ENCODE measurements at places on chromosomes 7 and 10.

GRCh38 chr10:526651-527312, 162.7 kb downstream of the DIP2C start:
- H3K4me1 ChIP-seq: peaks cover 1% of the 10 kb centered on the region
- no peak overlapping the region for H3K4me3 ChIP-seq
- H3K27ac ChIP-seq: no peak overlapping the region
- DNase-seq: no peak
- no peaks in the 10 kb centered on the region for H3K27me3 ChIP-seq

DNA sequence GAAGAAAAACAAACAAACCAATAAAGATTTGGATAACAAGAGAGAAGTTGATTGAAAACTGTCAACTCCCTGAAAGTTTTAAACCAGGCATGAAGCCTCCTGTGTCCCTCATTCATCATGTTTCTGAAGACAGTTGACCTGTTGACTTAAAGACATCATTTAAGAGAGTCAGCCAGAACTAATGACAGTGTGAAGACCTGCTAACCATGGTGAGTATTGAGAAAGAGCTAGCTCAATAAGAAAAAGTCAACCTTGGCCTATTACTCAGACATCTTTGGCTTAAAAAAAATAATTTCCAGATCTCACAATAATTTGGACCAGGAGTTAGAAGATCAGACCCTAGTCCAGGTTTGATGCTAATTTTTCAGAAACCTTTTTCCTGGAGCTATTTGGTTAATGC, 45.3 kb upstream of the ANKRD1 start:
- H3K27ac ChIP-seq: no peak overlapping the region
- no peak overlapping the region for H3K4me3 ChIP-seq
- no peaks in the 10 kb centered on the region for H3K36me3 ChIP-seq
- no peak for DNase-seq

- no peaks in the 10 kb centered on the region for H3K27me3 ChIP-seq
- H3K36me3 ChIP-seq: no peaks in the 10 kb centered on the region
- DNase-seq: peak; percentile 45
- H3K4me1 ChIP-seq: no peaks in the 10 kb centered on the region
Measured at GRCh38 chr10:132294561-132295318, 13.0 kb downstream of the STK32C start.

GRCh38 chr7:52838981-52839411, 196.4 kb upstream of the POM121L12 start:
- H3K27ac ChIP-seq: peak overlapping the region; percentile 36
- no peaks in the 10 kb centered on the region for H3K4me1 ChIP-seq
- no peaks in the 10 kb centered on the region for H3K27me3 ChIP-seq
- no peaks in the 10 kb centered on the region for H3K36me3 ChIP-seq
- no peak overlapping the region for H3K4me3 ChIP-seq

GRCh38 chr10:97025613-97026242, 160.0 kb downstream of the SLIT1 start:
- peak overlapping the region; percentile 83 for H3K27ac ChIP-seq
- H3K36me3 ChIP-seq: no peaks in the 10 kb centered on the region
- H3K4me3 ChIP-seq: no peak overlapping the region
- DNase-seq: no peak
- peaks cover 24% of the 10 kb centered on the region for H3K4me1 ChIP-seq
- H3K27me3 ChIP-seq: no peaks in the 10 kb centered on the region
